ENCODE measurements at places on chromosomes 13 and 19. TPM values are rescaled to one million over a fixed set of nuclear protein-coding genes. Genes with fewer than 3 reads are reported as not detected.

The SIGLEC8 gene
- total RNA-seq, result not detected

The SOHLH2 gene
- total RNA-seq, result 0.49 TPM

The CEACAM19 gene
- total RNA-seq, result 1.3 TPM

The GPC6 gene
- total RNA-seq, result 9.1 TPM

The INAFM1 gene
- total RNA-seq, result 2.6 TPM

The FARP1 gene
- 78.7 TPM for total RNA-seq

The SMAD9 gene
- total RNA-seq, result 2.8 TPM

The AP1M2 gene
- total RNA-seq, result not detected

The ZNF414 gene
- 7.7 TPM for total RNA-seq

The PDX1 gene
- total RNA-seq, result not detected

Measured in hair follicle dermal papilla cell (primary cell).